ENCODE measurements at places on chromosomes 1 and 21. TPM values are rescaled to one million over a fixed set of nuclear protein-coding genes. Genes with fewer than 3 reads are reported as not detected.
A peak's percentile ranks its signal among the peaks of the same experiment; 100 is the strongest.

The CLDN14 gene
- total RNA-seq, result not detected

The CRYAA gene
- not detected for total RNA-seq

DNA sequence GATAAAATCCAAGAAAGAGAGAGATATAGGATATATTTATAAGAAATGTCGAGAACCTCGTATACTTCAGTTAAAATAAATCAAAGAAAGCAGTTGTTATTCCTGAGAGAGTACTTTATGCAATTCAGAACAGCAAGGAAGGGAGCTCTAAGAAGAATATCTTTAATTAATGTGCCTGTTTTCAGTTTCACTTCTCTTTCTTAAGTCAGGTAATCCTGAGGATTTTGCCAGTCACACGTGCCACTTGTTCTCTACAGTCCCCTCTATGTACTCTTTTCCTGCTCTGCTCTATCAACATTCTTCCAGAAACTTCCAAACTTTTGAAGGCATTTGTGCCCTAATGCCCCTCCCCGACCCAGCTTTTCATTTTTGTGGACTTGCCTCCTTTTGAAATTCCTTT lies 211.9 kb downstream of the AKT3 start:
- DNase-seq, result no peak

GRCh38 chr1:231534703-231535159 lies 6.3 kb downstream of the TSNAX start:
- no peak for DNase-seq

DNA sequence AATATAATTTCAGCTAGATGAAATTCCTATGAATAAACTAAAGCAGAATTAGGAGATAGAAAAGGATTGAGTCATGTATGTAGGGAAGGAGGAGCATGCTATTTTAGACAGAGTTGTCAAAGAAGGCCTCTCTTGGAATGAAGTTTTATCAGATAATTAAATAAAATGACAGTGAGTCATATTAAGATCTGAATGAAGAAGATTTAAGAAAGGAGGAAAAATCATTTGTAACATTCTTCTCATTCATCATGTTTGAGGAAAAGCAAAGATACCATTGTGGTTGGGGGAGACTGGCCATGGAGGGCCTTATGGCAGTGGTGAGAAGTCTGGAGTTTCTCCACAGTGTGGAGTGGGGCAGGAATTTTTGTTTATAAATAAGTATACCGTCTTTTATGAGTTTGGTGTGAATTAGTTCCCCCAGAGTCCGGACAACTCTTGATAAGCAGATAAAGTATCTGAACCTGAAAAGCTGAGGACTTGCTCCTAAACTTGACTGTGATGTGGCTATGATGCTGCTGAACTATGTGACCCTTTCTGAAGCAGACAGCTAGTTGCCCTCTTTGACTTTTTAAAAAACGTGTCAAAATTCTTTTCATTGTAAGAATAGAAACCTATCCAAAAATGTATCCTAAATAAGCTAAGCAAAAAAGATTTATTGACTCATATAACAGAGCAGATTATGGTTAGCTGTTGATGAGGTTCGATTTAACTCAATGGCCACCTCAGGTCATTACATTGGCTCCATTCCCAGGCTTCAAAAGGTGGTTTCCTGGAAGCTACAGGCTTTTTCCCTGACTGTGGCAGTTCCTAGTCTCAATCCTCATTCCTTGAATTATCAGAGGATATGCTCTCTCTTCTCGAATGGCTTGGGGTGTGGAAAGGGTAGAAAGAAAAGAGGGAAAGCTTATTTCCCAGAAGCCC lies 90.8 kb downstream of the LHX9 start:
- DNase-seq, result no peak

The PSRC1 gene
- total RNA-seq, result 56.9 TPM

The AIRE gene
- 0.09 TPM for total RNA-seq

The HHAT gene
- total RNA-seq, result 0.66 TPM

The ZNF593OS gene
- total RNA-seq, result not detected

- DNase-seq, result no peak
These were observed 860.4 kb downstream of the USP25 start for GRCh38 chr21:16590186-16590585.

- no peak for DNase-seq
These were observed 74.9 kb upstream of the ZC3H11B start for GRCh38 chr1:219687779-219688178.

GRCh38 chr1:61585714-61586113 lies 139.2 kb downstream of the TM2D1 start:
- DNase-seq, result no peak

The E2F2 gene
- total RNA-seq, result 5.4 TPM

The FCN3 gene
- total RNA-seq, result 1.3 TPM

- no peak for DNase-seq
These were observed 981.7 kb upstream of the B3GALT2 start for GRCh38 chr1:194167956-194168640.

DNA sequence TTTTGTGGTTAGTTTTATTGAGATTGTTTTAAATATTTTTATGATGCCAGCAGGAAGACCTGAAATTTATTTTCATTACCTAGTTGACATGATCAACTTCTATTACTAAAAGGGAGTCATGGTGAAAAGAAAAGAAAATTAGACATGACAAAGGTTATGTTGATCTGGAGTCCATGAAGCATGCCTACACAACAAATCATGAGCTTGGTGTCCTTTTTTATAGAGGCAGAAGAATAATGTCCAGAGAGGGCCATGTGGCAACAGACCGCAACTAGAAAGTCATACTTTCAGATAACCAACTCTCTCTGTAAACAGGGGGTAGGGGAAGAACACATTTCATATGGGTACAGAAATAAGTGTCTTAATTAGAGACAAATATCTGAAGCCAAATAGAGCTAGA lies 175.5 kb upstream of the HOOK1 start:
- no peak for DNase-seq

The ZNF124 gene
- 33.0 TPM for total RNA-seq

DNA sequence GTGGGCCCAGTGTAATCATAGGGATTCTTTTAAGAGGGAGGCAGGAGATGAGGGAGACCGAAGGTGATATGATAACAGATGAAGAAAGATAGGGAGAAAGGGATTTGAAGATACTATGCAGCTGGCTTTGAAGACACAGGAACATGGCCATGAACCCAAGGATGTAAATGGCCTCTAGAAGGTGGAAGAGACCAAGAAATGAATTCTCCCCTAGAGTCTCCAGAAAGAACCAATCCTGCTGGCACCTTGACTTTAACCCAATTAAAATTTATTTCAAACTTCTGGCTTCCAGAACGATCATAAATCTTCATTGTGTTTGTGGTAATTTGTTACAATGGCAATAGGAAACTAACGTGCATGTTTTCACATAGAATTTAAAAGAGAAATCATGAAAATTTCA lies 95.0 kb upstream of the GORAB start:
- DNase-seq, result no peak

The TCP10L gene
- total RNA-seq, result 1.6 TPM

DNA sequence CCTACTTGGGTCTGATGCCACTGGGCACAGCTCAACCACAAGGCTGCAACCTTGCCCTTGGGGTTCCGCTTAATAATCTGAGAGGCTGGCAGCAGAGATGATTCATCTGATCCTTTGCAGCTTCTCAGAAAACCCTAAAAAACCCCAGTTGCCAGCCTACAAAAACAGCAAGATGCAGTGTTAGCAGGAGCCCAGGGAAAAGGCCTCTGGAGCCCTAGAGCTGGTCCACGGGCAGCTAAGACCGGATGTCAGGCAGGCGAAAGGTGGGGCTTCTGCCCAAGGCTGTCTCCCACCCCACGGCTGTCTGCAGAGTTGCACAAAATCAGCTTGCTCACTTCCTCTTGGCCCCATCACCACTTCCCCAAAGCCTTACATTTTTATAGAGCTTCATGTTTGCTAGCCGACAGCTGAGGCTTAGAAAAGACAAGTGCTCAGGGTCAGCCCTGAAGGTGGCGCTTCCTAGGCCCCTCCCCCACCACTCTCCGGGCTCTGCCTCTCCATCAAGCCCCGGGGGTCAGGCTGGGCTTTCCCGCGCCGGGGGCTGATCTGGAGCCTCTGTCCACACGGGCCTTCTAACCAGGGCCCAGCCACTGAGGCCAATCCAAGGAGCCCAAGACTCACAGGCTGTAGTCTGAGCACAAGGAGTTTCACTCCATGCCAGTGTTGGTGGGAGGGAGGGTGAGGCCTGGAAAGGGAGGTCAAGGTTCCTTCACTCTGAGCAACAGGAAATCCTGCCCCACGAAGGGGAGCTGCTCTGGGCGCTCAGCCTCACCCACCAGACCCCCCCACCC lies 4.2 kb upstream of the ADORA3 start:
- DNase-seq, result peak; percentile 79

DNA sequence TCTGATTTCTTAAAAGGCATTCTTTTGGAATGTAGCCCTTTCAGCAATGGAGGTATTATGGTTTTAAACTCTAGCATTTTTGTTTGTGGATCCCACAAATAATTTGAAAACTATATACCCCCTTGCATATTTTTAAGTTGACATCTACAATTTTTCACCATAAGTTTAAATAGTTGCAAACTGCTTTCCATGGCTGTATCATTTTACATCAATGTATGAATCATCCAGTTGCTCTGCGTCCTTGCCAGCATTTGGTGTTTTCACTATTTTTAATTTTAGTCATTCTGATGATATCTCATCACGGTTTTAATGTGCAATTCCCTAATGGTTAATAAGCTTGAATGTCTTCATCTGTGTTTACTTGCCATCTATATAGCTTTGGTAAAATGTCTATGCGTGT lies 20.7 kb downstream of the DIPK1A start:
- DNase-seq, result no peak

- no peak for DNase-seq
These were observed 16.1 kb downstream of the ENSA start for GRCh38 chr1:150613061-150613920.

DNA sequence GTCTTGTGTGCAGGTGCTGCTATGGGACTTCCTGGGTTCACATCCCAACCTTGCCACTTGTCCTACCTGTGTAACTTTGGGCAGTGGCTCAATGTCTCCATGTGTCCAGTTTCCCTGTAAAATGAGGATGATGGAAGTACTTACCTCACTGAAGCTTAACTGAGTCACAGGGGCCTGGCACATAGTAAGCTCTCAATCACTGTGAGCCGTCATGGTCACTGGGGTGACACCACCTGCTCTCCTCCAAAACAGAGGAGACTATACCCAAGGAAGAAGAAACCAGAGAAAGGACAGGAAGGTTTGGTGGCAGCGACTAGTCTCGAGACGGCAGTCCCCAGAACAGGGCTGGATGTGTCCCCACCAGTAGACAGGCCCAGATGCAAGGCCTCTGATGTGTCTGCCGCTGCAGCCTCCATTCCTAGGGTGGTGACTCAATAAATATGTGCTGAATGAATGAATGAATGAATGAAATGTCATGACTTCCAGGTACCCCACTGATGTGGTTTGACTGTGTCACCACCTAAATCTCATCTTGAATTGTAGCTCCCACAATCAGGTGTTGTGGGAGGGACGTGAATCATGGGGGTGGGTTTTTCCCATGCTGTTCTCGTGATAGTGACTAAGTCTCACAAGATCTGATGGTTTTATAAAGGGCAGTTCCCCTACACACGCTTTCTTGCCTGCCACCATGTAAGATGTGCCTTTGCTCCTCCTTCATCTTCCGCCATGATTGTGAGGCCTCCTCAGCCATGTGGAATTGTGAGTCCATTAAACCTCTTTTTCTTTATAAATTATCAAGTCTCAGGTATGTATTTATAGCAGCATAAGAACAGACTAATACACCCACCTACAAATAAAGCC lies 13.0 kb upstream of the LRP8 start:
- no peak for DNase-seq

- DNase-seq, result no peak
These were observed 6.2 kb upstream of the CENPS start for GRCh38 chr1:10424034-10424433.

DNA sequence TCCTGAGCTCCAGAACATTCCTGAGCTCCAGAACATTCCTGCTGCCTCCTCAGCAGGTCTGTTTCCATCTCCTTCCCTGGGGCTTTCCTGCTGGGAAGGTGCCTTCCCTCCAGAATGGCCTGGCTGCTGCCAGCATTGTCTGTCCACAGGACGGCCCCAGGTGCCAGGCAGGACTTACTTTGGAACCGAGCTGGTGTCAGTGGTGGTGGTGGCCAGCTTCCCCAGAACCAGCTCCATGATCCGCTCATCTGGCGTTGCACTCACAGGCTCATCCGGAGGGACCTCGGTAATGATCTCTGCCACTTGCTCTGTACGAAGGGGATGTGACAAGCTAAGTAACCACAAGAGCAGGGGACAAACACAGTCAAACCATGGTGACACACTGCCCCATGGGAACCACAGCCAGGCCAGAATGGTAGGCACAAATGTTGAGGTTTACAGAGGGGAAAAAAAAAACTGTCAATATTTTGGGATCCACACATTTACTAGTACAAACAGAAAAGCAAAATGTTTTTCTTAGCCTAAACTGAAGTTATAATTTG lies 41.3 kb downstream of the PRDM15 start:
- no peak for DNase-seq

DNA sequence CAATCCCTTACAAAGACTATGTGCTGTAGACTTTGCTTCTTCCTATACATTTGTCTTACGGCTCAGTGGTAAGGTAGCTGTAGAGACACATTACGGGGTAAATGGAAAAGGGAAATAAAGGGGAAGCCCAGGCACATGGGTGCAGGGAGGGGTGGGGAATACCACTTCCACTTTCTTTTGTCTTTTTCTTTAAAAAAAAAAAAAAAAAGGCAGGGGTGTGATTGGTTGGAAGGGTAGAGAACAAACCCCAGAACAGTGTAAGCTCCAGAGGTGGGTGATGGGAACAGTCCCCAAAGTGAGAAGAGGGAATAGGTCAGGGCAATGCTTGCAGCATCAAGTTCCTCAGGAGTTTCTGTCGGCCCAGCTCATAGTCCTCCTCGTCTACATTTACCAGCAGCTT lies 3.9 kb downstream of the NIT1 start:
- DNase-seq, result no peak

GRCh38 chr1:66351913-66352312 lies 182.0 kb upstream of the SGIP1 start:
- no peak for DNase-seq

The IFI16 gene
- 3.2 TPM for total RNA-seq

GRCh38 chr1:117719004-117719403 lies 113.2 kb downstream of the TENT5C start:
- DNase-seq, result no peak

The HMCN1 gene
- total RNA-seq, result 5.6 TPM

The ERG gene
- 4.5 TPM for total RNA-seq

- DNase-seq, result no peak
These were observed 477.4 kb downstream of the CAMTA1 start for GRCh38 chr1:7262611-7263010.

- no peak for DNase-seq
These were observed 22.5 kb upstream of the NPL start for GRCh38 chr1:182766881-182767645.

DNA sequence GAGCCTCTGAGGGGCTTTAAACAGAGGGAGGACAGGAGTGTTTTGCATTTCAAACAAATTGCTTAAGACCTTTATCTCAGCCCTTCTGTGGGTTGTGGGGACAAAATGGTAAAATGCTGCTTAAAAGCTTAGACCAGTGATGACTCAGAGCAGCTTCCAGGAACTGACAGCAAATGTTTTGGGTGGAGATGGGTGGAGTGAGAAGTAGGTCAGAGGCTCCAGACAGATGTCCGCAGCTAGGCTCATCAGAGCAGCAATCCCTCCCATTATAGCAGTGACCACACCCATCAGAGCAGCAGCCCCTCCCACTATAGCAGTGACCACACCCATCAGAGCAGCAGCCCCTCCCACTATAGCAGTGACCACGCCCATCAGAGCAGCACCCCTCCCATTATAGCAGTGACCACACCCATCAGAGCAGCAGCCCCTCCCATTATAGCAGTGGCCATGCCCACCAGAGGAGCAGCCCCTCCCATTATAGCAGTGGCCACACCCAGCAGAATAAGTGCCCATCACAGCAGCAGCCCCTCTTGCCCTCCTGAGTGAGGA lies 532.2 kb downstream of the MATN1 start:
- DNase-seq, result no peak

GRCh38 chr1:214506972-214507431 lies 44.4 kb downstream of the PTPN14 start:
- no peak for DNase-seq

- DNase-seq, result no peak
These were observed 2.7 kb downstream of the PLXNA2 start for GRCh38 chr1:208241512-208241911.

Measured in WTC11 (cell line).